ENCODE measurements at places on chromosomes 3 and 15.

DNA sequence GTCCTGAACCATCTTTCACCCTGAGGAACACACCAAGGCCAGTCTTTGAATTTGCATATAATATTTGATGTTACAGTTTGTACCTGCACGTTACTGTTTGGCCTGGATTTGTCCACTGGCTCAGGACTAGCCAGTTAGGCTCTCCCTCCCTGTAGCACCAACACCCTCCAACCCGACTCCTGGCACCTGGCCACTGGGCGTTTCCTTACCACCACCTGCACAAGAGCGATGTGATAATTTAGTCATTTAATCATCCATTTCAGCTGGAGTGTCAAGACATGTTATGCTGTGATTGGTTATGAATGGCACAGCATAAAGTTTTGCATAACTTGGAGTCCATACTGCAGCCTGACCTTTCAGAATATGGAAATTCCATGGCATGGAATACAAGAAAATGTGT, 242.4 kb downstream of the KCNMB2 start:
- DNase-seq: no peak

DNA sequence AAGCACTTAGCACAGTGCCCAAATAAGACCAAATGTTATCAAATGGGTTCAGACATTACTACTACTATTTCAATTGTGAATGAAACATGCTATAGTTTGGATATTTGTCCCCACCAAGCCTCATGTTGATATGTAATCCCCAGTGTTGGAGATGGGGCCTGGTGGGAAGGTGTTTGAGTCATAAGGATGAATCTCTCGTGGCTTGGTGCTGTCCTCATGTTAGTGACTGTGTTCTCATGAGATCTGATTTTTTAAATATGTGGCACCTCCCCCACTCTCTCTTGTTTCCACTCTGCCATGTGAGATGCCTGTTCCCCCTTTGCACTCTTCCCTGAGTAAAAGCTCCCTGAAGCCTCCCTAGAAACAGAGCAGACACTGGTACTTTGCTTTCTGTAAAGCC, 148.7 kb upstream of the TGFBR2 start:
- no peak for DNase-seq

GRCh38 chr15:22811640-22812039, 25.2 kb downstream of the NIPA1 start:
- no peak for DNase-seq

DNA sequence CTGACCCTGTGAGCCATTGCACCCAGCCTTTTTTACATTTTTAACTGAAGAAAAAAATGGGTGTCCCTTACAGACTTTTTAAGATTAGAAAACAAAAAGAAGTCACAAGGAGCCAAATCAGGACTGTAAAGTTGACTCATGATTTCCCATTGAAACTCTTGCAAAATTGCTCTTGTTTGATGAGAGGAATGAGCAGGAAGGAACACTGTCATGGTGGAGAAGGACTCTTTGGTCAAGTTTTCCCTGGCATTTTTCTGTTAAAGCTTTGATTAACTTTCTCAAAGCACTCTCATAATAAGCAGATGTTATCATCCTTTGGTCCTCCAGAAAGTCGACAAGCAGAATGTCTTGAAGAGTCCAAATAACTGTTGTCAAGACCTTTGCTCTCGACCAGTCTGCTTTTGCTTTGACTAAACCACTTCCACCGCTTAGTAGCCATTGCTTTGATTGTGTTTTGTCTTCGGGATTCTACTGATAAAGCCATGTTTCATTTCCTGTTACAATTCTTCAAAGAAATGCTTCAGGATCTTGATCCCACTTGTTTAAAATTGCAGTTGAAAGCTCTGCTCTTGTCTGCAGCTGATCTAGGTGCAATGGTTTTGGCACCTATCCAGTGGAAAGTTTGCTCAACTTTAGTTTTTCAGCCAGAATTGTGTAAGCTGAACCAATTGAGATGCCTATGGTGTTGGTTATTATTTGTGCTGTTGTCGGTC, 369.4 kb downstream of the MAGI1 start:
- no peak for DNase-seq

- no peak for DNase-seq
Measured at GRCh38 chr15:68149059-68149458, 56.1 kb downstream of the CALML4 start.

- no peak for DNase-seq
Measured at GRCh38 chr15:78915341-78916087, 29.3 kb downstream of the CTSH start.
